ENCODE measurements at places on chromosomes 6 and 20.

- DNase-seq: no peak
These were observed 222.5 kb downstream of the GJA1 start for GRCh38 chr6:121657972-121658371.

DNA sequence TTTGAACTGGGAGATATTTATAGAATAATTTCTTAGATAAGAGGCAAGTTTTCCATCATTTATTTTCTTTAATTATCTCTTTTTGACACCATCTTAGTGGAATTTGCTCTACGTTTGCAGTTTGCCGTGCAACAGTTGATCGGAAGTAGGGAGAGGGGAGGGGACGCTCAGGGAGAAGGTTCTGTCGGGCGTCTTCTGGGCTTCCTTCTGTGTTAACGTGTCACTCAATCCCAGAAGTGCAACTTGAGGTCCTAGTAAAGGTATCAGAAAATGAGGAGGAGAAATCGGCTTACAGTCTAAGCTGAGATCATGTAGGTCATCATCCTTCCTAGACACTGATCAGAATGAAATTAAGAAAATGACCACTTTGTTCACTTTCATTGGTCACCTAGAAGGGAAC, 149.0 kb upstream of the SNX9 start:
- no peak for DNase-seq

- DNase-seq: no peak
These were observed 65.6 kb upstream of the ARMH2 start for GRCh38 chr6:24864343-24864742.

- no peak for DNase-seq
These were observed 42.5 kb downstream of the ATP9A start for GRCh38 chr20:51725584-51726176.

- DNase-seq: no peak
These were observed 166.5 kb upstream of the MYLIP start for GRCh38 chr6:15962449-15962764.

GRCh38 chr6:2554651-2555260, 196.0 kb downstream of the MYLK4 start:
- no peak for DNase-seq

DNA sequence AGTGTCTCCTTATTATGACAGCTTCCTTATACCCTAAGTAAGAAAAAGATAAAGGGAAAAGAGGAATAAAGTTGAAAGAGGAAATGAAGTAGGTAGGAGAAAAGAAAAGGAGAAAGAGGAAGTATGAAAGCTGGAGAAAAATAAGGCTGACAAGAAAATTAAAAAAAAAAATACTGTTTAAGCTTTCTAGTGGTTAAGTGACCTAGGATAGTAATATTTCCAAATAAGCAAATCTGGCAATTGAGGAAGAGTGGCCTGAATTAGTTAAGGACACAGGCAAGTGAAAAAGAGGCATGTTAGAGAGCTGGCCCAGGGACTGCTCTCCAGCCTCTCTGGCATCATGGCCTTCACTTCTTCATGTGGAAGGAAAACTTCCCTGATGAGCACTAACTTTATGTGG, 76.5 kb upstream of the ADGRF1 start:
- DNase-seq: no peak

- DNase-seq: no peak
These were observed 69.4 kb upstream of the PRL start for GRCh38 chr6:22366214-22366613.

DNA sequence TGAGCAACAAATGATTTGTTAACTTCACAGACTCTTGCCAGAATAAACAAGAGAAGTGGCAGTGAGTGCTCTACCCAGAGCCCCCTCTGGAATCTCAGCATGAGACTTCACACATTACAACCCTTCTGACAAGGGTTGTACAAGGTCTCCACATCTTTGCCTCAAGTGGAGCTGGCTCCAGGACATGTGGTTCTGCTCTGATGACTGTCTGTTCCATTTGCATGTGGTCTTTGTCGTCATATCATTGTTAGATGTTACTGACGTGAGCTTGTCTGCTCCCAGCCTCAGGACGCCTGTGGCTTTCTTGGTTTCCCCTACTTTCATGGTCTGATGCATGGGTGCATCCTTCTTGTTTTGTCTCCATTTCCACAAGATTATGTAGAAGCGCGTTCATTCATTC, 115.0 kb downstream of the SLC24A3 start:
- DNase-seq: no peak

DNA sequence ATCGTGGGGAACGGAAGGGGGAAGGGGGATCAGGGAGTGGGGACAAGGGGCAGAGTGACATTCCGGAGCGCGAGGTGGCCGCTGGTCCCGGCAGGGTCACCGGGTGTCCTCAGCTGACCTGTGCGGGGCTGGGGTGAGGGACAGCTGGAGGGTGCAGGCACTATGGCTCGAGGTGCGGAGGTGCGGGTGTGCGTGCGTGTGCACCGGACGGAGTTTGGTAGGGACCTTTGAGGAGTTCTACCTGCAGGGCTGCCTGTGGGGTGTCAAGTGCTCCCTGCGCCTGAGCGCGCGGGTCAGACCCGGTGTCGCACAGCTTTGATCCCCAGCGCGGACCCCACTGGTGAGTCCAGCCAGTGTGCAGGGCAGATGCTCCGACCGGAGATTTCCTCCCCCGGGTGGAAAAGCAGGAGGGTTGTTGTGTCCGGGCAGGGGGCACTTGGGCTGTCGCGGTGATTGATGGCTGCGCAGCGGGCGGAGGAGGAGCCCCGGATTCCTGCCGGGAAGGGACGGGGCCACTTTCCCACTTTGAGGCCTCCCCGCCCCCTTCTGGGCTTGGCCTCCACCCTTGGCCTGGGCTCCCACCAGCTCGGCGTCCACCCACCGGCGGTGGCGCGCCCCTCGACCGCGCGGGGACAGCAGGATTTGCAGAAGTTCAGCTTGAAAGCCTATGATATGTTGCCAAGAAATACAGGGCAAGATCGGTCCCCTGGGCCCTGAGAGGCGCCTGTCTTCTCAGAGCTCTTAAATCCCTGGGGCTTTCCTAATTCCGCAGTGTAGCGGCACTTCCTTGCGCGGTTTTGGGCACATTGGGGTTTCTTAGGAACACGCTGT, 658 bp downstream of the RIN2 start:
- DNase-seq: peak; percentile 4

- DNase-seq: no peak
These were observed 68.2 kb downstream of the PHIP start for GRCh38 chr6:79009819-79010218.

- DNase-seq: no peak
These were observed 3.8 kb downstream of the EFHC1 start for GRCh38 chr6:52423971-52424381.

All from CD4-positive, alpha-beta T cell treated with Interleukin-21 for 1 hour (primary cell).